Activated T-cell treated with anti-CD3 and anti-CD28 coated beads, Interleukin-2, amount 50 U/mL, for 48 hours (primary cell): ENCODE measurements at places on chromosomes 6 and 20.

- DNase-seq = no peak
Observed at GRCh38 chr6:34176261-34177031, 30.6 kb upstream of the GRM4 start.

GRCh38 chr6:69706724-69707123 is 90.1 kb downstream of the LMBRD1 start:
- no peak for DNase-seq

DNA sequence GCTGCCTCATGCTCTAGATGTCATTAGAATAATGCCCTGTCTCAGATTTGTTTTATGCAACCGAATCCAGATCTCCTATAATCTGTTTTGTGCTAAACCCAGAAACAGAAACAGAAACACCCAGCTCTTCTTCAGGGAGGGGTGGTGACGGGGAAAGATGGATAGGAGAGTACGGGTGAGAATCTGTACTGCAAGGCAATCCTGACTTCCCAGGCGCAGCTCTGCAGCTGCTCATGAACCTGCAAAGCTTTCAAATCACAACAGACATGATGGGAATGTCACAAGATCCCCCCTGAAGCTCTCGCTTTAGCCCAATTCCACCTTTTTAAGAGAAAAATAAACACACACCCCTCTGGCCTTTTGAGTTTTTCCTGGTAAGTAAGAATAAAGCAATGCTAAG is 71.5 kb downstream of the PPP1R3G start:
- DNase-seq = no peak

GRCh38 chr20:59182401-59183044 is 18.9 kb downstream of the ZNF831 start:
- no peak for DNase-seq

- DNase-seq = no peak
Observed at GRCh38 chr6:8743170-8743745, 307.9 kb upstream of the SLC35B3 start.

GRCh38 chr6:154343473-154344308 is 12.9 kb downstream of the IPCEF1 start:
- DNase-seq = no peak

DNA sequence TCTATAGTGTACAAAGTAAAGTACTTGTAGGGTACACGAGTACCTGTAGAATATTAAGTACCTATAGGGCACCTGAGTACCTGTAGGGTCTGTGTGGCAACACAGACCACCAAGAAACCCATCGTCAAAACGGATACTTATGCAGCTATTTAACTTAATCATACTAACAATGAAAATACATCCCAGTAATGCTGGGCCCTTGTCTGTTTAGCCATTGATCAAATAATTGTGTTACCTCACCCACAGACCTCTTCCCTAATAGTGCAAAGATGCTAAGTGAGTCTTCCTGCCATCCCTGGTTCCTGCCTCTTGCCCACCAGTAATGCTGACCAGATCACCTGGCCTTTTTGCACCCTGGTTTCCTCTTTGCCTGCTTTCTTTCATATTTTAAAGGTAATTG is 7.5 kb upstream of the COL10A1 start:
- DNase-seq = no peak

GRCh38 chr6:111668410-111668809 is 62.7 kb upstream of the TRAF3IP2 start:
- DNase-seq = no peak
